ENCODE measurements at places on chromosomes 1 and 21.

DNA sequence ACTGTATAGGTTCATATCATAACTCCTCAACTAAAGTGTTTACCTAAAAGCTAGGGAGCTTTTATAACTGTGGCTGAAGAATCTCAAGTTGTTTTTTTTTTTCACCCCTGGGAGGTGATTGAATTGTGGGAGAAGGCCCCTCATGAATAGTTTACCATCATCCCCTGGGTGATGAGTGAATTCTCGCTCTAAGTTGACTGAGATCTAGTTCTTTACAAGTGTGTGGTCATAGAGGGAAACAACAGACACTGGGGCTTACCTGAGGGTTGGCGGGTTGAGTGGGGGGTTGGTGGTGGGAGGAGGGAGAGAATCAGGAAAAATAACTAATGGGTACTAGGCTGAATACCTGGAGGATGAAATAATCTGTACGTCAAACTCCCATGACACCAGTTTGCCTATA, 7.9 kb upstream of the ZSCAN20 start:
- DNase-seq: no peak

DNA sequence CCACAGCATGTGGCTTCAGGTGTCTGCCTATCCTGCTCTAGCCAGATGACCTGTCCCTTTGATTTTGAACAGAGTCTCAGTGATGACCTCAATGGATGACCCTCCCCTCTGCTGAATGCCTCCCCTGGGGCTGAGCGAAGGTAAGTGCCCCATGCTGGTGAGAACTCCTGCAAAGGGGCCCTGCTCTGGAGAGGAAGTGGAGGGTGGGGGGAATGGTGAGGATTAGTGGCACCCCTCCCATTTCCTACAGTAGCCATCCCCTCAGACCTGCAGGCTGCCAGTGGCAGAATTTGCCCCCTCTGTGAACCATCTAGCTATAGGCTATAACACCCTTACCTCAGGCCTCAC, 3.7 kb upstream of the PMVK start:
- DNase-seq: no peak

DNA sequence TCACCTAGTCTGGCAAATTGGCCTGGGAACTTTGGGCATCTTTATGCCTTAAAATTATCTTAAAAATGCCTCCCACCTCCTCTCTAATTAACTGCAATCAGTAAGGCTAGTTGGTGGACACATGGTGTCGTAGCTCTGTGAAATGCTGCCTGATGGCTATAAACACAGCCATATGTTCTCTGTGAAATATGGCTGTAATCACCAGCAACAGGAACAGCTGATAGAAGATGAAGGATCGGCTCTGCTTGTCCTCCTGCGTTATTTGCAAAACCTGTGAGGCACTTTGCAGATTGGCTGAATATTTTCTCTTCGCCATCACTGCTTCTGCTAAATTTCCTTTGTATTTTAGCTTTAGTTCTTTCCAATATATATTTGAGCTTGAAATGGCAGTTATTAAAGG, 419.6 kb downstream of the RWDD3 start:
- no peak for DNase-seq

GRCh38 chr1:243420016-243420945, 164.4 kb downstream of the SDCCAG8 start:
- no peak for DNase-seq

DNA sequence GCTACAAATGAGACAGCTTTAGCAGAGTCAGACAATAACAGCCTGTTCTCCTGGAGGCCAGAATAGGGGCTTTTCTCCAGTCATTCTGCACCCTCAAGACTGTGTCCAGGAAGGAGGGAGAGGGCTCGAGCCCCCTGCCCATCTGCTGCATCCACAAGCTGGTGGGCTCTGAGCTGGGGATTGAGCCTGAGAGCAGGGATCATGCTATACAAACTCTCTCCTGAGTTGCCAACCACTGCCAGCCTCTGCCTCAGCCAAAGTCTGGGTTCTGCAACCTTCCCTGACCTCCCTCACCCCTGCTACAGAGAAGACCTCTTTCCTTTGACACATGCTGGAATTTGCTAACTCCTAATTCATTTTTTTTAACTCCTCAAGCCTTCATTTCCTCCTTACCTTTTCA, 14.8 kb upstream of the PPM1J start:
- DNase-seq: no peak

DNA sequence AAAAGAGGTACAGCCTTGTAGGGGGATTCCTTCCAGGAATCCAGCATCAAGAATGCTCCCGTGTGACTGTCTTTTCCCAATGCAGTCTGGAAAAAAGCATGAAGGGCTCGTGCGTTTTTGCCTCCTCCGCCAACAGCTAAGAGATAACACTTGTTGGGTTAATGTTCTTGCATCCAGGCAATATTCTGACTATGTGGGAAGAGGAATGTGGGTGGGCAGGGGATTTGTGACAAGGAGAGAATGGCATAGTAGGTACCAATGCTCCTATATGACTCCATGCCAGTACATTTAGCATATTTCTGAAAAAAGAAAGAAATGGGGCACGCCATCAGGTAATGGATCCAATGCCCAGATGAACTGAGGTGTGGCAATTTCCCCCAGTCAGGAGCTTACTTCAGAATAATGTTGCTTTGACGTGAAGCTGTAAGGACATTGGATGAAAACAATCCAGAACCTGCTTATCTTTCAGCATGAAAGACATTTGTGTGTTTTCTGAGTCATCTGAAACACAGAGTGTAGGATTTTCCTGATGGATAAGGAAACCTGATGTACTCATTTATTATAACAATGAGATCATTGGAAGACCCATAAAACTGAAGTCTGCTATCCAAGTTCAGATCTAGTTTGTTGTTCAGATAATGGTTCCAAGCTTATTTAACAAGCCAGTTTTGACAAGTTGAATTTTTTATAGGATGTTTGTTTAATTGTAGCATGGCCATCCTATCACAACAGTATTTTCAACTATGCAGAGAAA, 105.5 kb downstream of the LYPLAL1 start:
- DNase-seq: no peak

Data from RPMI8226 (cell line).